ENCODE measurements at places on chromosomes 4 and X. TPM values are rescaled to one million over a fixed set of nuclear protein-coding genes. Genes with fewer than 3 reads are reported as not detected.

Gene ETDA
- not detected for total RNA-seq

Gene NALF2
- total RNA-seq = 2.0 TPM

GRCh38 chr4:84622959-84623358 is 40.0 kb downstream of the CDS1 start:
- no peak for DNase-seq

DNA sequence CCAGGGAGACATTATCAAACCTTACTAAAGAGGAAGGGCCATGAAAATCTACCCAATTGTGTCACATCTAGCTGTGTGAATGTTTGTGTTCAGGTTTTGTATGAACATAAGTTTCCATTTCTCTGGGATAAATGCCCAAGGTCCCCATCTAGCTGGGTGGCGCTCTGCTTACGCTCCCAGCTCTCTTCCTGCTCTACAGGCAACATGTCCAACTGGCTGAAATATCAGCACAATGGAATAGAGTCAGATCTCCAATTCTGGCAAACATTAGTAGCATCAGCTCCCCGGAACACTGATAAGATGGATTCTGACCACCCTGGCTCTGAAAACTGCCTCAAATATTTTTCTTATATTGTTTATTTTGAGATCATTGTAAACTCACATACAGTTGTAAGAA is 74.8 kb downstream of the IRF2 start:
- DNase-seq = no peak

GRCh38 chr4:91113130-91113706 is 986.0 kb downstream of the CCSER1 start:
- no peak for DNase-seq

- DNase-seq = no peak
These were observed 19.6 kb upstream of the SASH3 start for GRCh38 chrX:129760155-129760554.

- no peak for DNase-seq
These were observed 523.3 kb downstream of the SMARCA1 start for GRCh38 chrX:129000018-129000417.

DNA sequence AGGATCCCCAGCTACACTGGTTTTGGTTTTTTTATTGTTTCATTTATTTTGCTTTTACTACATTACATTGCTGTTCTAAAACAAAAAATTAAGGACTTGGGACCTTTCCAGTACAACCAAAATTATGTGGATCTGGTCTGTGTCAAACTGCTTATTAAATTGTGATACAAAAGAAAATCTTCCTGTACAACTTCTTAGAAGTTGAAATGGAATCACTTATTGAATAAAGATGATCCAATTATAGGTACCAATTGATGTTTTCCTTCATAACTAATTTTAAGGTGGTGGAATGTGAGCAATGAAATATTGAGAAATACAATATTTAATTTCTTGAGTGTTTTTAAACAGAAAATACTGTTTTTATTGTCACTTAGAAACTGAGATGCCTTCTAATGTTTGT is 67.3 kb downstream of the C4orf46 start:
- DNase-seq = no peak
